ENCODE measurements at places on chromosomes 12 and 14.

DNA sequence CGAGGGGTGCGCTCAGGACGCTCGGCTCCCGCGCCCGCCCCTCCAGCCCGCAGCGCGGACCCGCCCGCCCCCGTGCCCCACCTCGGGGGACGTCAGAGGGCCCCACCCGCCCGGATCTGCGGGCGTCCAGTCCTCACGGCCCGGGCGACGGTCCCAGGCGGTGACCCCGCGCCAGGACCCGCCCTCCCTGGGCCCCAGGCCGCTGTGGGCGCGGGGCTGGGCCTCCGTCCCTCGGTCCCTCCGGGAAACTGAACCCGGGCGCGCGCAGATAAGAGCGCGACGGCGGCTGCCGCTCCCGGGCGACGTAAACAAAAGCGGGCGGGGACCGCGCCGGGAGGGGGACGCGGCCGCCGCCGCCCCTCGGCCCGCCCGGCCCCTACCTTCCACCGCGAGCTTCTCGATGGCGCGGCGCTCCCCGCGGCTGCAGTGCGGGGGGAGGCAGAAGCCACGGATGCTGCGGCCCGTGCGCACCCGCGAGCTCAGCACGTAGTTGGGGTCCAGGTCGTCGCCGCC lies 1.1 kb downstream of the CKB start:
- DNase-seq, result no peak

DNA sequence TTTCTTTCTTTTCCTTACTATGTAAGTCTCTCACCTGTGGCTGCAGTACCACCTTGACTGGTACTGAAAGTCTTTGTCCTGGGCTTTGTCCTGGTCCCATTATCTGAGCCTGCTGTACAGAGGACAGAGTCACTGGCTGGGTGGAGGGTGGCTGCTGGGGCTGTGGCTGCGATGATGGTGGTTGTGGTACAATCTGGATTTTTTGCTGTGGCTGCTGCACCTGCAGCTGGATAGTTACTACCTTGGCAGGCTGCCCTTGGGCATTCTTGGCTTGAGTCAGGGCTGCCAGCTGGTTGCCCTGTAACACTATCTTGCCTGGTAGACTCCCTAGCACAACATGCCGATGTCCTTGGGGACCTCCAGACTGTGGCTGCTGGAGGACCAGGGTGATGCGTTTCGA lies 27.0 kb downstream of the CHD8 start:
- peak; percentile 49 for DNase-seq

- no peak for DNase-seq
Measured at GRCh38 chr14:72643317-72643801, 250.5 kb downstream of the DPF3 start.

DNA sequence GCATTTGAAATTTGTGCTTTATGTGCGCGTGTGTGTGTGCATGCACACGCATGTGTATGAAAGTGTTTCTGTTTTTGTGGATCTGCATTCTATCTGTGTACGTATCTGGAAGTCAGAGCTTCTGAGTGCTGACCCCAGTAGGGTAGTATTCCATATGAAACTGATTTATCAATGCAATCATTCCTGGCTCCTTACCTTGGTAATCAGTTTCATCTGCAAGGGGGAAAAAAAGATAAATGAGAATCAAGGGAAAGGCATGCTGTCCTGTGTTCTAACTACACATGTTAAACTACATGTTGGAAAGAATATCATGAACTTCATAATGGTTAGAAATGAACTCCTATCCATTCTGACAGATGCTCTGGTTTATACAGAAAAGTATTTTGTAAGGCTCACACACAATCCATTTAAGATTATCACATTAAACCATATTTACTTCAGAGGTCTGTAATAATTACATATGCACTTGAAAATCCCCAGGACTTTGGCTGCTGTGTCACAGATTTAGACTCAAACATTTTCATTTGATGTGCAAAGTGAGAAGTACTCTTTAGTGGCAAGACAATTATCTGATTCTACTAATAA lies 276.1 kb upstream of the LMO3 start:
- DNase-seq, result no peak

- no peak for DNase-seq
Measured at GRCh38 chr14:57293866-57294837, 25.4 kb downstream of the AP5M1 start.

Data from right forelimb (tissue), 1 donor.